ENCODE measurements at places on chromosomes 1 and 21.

DNA sequence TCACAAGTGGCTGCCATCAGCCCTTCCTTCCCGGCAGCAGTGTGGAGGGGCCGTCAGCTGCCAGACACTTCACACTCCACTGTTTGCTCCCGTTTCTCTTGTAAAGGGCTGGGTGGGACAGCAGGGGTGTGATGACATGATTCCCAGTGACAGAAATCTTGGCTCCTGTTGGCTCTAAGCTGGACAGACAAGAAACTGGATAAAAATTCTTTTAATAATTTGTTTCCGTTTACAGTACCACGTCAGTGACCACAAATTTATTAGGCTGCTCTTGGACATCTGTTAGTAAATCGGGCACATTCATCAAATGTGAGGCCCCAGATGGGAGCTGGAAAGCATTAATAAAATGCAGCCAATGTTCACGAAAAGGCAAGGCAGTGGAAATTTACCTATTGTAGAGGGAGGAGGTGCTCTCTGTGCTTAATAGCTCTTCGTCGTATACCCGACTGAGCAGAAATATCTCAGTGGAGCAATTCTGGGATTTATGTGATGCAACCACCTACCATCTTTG lies 353.7 kb upstream of the GREM2 start:
- no peak for DNase-seq

DNA sequence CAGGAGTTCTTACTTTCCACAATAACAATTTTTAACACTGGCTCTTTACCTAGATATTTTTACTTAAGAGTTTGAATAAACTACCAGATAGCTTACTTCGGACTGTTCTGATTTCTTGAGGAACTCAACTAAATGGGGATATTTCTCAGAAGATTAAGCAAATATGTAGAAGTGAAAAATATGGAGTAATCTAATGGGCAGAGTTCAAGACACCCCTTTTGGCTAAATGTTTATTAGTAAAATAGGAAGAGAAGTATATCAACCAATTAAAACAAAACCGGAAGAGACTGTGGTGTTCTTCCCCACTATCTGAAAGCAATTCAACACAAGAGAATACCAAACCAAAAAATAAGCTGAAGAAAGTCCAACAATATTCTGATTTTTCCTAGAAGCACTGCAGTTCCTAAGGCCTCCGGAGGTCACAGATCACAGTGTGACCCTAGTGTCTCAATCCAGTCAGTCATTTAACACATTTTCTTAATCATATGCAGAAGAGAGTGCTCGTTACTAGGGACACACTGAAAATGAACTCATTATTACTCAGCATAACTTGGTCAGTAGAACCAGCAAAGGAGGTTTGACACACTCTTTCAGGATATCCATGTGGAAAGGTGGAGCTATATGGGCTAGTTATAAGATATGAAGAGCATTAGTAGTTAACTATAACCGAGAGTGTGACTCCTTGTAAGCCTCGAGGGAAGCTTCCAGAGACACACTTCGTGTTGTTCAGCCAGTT lies 5.2 kb downstream of the SIPA1L2 start:
- no peak for DNase-seq

GRCh38 chr1:61459345-61459744 lies 265.6 kb downstream of the TM2D1 start:
- DNase-seq = no peak

DNA sequence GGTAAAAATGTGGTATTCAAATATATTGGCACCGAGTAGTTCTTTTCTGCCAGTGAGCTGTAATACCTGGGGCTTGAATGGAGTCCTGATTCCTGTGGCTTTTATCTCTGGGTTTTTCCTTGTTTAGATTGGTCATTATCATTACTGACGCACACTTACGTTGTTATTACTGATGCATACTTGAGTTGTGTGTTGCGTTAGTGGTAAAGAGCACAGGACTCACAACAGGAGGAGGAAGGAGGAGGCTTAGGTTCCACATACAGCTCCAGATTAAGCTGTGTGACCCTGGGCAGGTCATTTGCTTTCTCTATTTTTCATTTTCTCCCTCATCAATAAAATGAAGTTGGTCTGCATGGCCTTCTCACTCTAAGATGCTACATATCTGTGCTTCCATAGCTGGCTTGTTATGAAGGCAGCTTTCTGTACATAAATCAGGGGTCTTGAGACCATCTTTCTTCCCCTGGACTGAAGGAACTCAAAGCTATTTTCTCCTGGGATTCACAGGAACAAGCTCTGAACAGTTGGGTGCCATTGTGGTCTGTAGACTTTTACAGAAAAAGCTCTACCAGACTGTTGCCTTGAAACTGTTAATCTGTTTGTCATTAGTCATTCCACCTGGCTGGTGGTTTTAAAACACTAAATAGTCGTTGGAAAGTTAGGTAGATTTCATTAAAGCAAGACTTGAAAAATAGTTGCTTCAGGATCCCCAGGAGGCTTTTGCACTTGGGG lies 5.6 kb downstream of the ARID1A start:
- no peak for DNase-seq

DNA sequence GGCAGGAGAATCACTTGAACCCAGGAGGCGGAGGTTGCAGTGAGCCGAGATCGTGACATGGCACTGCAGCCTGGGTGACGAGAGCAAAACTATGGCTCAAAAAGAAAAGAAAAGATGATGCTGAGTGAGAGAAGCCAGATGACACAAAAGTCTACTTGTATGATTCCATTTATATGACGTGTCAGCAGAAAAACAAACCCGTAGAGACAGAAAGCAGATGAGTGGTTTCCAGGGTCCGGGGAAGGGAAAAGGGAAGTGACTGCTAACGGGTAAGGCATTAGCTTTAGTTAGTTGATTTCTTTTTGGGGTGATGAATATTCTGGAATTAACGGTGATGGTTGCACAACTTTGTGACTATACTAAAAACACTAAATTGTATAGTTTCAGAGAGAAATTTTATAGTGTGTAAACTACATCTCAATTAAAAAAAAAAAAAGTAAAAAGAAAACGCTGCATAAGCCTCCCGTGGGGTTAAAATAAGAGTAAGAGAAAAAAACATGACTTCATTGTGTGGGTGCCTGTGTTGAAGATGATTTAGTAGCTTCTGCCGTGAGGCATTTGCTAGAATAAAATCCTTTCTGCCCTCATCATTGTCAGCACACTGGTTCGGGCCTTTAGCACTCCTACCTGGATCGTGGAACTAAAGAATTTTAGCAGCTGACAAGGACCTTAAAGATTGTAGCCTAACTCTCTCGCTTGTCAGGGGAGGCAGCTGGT lies 24.7 kb upstream of the ATP5PO start:
- DNase-seq = no peak

GRCh38 chr1:169119405-169119804 lies 12.9 kb downstream of the ATP1B1 start:
- no peak for DNase-seq

DNA sequence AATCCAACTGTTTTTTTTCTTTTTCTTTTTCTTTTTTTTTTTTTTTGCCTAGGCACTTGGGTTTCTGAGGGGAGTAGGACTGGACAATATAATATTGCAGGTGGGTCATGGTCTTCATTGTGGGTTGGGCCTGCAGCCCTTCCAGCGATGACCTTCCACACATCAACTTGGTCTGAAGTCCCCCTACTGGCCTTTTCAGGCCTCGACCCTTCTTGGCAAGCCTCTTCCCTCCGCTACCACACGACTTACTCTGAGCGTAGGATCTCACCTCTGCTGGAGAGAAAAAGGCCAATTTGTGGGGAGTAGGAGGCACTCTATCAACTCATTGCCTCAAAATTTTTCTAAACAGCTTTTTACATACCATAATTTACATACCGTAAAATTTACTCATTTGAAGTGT lies 51.1 kb upstream of the GRIK3 start:
- DNase-seq = no peak

GRCh38 chr1:84571150-84571535 lies 3.1 kb downstream of the CTBS start:
- DNase-seq = no peak

DNA sequence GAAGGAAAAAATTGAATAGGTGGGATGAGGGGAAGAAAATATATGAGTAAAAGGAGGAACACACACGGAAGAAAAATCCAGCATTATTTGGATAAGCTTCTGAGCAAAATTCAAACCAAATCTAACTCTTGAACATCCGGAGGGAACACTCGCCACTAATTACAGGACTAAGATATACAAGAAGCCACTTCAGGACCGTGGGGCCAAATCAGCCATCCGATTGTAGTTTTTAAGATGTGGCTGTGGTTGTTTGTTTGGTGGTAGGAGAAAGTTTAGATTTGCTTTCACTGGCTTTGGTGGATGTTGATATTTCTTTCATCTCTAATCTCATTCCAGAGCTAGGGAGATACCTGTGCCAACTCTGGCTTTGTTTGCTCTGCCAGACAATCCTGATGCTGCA lies 43.7 kb upstream of the ADAMTS1 start:
- DNase-seq = no peak

DNA sequence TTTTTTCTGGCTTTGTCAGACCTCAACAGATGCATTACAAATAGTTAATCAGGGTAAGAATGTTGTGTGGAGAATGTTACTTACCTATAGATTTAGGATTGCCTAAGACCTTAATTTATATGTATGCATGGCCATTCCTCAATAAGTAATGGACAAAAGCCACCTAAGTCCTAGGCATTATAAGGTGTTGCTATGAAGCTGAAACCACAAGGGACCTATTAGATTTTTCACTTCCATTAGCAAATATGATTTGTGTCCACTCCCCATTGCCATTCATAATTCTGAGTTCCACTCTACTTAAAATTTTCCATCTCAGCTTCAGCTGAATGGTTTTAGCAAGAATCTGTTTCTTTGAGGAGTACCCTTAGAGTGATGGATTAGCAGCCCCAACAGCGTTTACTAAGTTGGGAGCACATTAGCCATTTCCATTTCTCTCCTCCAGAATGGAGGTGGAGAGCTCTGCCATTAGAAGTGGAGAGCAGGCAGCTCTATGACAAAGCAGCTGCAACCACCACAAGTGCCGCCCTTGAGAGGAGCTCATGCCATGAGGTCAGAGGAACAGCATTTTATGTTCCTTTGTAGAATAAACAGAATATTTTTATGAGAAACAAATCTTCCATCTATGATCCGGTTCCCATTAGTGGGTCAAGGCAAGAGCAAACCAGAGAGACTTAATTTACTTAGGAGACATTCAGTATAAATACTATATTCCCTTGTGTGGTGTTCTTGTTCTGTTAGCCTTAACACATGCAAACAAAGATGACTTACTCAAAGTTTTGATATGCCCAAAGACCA lies 28.9 kb upstream of the C1orf87 start:
- DNase-seq = no peak

GRCh38 chr1:93827633-93828366 lies 51.2 kb downstream of the DNTTIP2 start:
- no peak for DNase-seq
